HCT116 (cell line): ENCODE measurements at places on chromosomes 2 and 18. TPM values are rescaled to one million over a fixed set of nuclear protein-coding genes. Genes with fewer than 3 reads are reported as not detected.

GRCh38 chr2:163347982-163348856 lies 387.6 kb downstream of the FIGN start:
- H3K4me1 ChIP-seq = peaks cover 18% of the 10 kb centered on the region
- H3K4me3 ChIP-seq = peak overlapping the region; percentile 36
- no peaks in the 10 kb centered on the region for H3K36me3 ChIP-seq
- DNase-seq = peak; percentile 52

DNA sequence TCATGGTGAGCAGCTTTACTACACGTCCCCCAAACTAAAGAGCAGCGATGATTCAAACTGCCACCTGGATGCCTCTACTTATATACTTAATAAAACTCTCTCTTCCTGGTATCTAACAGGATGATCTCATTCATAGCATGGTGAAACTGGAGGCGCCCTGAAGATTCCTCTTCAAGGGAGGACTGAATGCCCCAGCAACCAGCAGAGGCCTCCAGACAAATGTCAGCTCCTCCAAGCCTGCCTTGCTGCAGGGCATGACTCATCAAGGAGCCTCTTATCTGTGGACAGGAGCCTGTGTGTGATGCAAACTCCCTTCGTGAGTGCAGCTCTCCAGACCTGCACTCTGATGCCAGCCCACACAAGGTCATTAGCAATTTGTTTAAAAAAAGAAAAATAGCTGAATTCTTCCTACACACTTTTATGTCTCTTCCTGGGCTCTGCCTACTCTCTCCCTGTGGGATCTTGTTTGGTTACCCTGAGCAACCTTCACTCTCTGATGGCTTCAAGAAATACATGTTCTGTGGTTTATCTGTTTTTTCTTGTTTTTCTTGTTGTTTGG lies 30.2 kb downstream of the LONRF2 start:
- H3K4me1 ChIP-seq = peaks cover 60% of the 10 kb centered on the region
- no peak overlapping the region; the same call in 1 of the 2 replicates for H3K4me3 ChIP-seq
- DNase-seq = peak; percentile 90
- no peaks in the 10 kb centered on the region for H3K27me3 ChIP-seq
- H3K36me3 ChIP-seq = no peaks in the 10 kb centered on the region

DNA sequence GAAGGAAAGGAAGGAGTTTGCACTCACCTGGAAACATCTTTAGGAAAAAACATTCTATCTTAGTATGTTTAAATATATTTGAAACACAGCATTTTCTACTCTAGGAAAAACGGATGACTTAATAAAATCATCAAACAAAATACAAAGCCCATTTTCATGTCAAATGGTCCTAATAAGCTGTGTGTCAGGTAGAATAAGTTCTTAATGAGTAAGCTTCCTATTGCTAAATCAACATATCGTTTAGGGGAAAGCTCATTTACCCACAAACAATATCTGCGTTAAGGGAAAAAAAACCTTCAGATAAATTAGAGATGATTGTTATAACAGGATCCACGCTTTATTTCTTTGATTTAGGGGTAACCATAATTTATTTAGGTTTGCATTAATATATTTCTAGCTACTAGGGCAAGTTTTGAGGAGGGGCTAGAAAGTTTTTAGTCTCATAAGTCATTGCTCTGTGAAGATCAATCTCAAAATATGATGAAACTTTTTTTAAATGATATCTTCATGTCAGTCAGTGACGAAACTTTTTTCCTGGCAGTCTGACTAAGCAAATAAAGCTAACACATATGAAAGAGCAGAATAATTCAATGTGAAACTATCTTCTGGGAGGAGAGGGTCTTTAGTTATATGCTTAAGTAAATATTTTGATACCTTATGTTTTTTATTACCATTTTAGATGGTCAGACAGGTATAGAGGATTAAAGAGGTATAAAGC lies 147.1 kb downstream of the WDSUB1 start:
- no peak for DNase-seq
- no peak overlapping the region for H3K27ac ChIP-seq
- no peaks in the 10 kb centered on the region for H3K36me3 ChIP-seq
- no peaks in the 10 kb centered on the region; the same call in 1 of the 2 replicates for H3K4me1 ChIP-seq

DNA sequence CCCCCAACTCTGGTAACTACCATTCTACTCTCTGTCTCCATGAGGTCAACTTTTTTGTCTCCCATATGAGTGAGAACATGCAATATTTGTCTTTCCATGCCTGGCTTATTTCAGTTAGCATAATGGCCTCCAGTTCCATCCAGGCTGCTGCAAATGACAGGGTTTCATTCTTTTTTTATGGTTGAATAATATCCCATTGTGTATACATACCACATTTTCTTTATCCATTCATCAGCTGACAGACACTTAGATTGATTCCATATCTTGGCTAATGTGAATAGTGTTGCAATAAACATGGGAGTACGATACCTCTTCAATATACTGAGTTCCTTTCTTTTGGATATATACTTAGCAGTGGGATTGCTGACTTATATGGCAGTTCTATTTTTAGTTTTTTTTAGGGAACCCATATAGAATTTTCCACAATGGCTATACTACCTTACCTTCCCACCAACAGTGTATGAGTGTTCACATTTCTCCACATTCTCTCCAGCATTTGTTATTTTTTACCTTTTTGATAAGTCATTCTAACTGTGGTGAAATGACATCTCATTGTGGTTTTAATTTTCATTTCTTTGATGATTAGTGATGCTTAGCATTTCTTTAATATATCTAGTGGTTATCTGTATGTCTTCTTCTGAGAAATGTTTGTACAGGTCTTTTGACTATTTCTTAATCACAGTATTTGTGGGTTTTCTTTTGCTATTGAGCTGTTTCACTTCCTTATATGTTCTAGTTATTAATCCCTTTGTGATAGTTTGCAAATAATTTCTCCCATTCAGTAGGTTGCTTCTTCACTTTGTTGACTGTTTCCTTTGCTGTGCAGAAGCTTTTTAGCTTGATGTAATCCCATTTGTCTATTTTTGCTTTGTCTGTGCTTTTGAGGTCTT lies 112.2 kb downstream of the SRBD1 start:
- H3K27ac ChIP-seq = no peak overlapping the region
- no peaks in the 10 kb centered on the region for H3K27me3 ChIP-seq
- H3K36me3 ChIP-seq = no peaks in the 10 kb centered on the region
- DNase-seq = no peak

- H3K27ac ChIP-seq = no peak overlapping the region
- no peaks in the 10 kb centered on the region for H3K36me3 ChIP-seq
- no peaks in the 10 kb centered on the region for H3K4me1 ChIP-seq
- H3K27me3 ChIP-seq = peaks cover 3% of the 10 kb centered on the region
- H3K4me3 ChIP-seq = no peak overlapping the region
Observed at GRCh38 chr18:7778181-7778580, 211.1 kb downstream of the PTPRM start.

- no peak overlapping the region for H3K27ac ChIP-seq
- H3K36me3 ChIP-seq = no peaks in the 10 kb centered on the region
- peaks cover 34% of the 10 kb centered on the region for H3K4me1 ChIP-seq
- H3K4me3 ChIP-seq = no peak overlapping the region
- DNase-seq = no peak
Observed at GRCh38 chr2:9146646-9147045, 60.0 kb upstream of the ASAP2 start.

GRCh38 chr18:68221111-68221724 lies 493.7 kb downstream of the TMX3 start:
- H3K4me1 ChIP-seq = no peaks in the 10 kb centered on the region
- no peak overlapping the region for H3K27ac ChIP-seq
- H3K27me3 ChIP-seq = no peaks in the 10 kb centered on the region
- no peak overlapping the region for H3K4me3 ChIP-seq
- no peaks in the 10 kb centered on the region; the same call in 1 of the 2 replicates for H3K36me3 ChIP-seq

GRCh38 chr18:7749510-7749981 lies 182.4 kb downstream of the PTPRM start:
- no peaks in the 10 kb centered on the region for H3K27me3 ChIP-seq
- DNase-seq = no peak
- H3K36me3 ChIP-seq = no peaks in the 10 kb centered on the region
- no peak overlapping the region for H3K27ac ChIP-seq

GRCh38 chr2:39608686-39609441 lies 56.9 kb upstream of the TMEM178A start:
- H3K4me1 ChIP-seq = no peaks in the 10 kb centered on the region
- DNase-seq = no peak
- H3K27me3 ChIP-seq = peaks cover 7% of the 10 kb centered on the region; the same call in 1 of the 2 replicates
- H3K4me3 ChIP-seq = no peak overlapping the region

DNA sequence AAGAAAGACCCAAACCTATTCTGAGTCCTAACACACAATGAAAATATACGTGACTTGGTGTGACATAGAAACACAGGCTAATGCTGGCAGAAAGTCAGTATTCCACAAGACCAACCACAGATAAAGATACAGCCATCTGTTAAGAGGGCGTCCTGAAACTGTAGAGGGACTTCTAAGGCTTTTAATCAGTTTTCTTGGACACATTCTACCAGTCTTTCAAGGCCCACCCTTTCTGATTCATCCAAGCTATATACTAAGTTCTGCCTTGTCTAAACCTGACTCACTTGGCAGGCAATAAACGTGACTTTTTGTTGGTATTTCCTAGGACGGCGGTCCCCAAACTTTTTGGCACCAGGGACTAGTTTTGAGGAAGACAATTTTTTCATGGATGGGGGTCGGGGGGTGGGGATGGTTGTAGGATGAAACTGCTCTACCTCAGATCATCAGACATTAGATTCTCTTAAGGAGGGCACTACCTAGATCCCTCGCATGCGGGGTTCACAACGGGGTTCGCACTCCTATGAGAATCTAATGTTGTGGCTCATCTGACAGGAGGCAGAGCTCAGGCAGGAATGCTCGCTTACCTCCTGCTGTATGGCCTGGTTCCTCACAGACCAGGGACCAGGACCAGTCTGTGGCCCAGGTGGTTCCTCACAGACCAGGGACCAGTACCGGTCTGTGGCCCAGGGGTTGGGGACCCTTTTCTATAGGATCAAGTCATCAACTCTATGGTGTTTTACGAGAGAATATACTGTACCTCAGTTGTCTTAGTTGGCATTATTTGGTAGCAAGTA lies 61.4 kb downstream of the SP3 start:
- H3K27ac ChIP-seq = no peak overlapping the region
- no peak for DNase-seq
- no peaks in the 10 kb centered on the region for H3K27me3 ChIP-seq
- no peaks in the 10 kb centered on the region for H3K4me1 ChIP-seq
- no peak overlapping the region for H3K4me3 ChIP-seq

DNA sequence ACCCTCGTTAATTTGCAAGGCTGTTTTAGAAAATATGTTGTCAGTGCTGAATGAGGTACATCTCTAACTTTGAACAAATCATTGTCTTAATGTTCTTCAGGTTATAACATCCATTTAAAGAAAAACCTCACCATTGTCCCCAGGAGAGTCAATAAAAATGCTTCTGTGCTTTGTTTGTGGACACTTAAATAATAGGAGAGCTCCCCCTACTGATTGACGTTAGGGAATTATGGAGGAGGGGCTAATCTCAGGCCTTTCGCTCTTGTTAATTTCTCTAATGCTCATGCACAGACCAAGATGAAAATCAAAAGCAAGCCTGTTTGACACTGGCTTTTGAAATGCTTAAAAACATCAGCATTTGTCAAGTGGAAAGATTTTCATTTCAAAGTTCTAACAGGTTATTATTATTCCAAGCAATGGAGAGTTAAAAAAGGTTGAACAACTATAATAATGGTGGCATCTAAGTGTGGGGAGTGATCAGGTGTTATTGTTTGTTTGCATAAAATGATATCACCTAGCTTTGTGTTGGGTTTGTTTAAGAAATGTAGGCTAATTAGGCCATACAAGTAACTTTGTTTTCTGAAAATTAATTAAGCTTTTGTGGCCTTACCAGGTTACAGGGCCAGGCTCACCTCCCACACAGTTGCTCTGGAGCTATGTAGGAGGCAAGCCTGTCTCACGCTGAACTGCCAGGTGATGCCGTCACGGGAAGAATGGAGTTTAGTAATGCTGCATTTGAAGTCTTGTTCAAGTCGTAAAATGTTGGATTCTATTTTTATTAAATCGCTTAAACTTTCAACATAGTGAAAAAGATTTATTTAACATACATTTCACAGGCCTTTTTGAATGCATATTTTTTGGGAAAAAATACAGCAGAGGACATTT lies 51.7 kb upstream of the SMIM21 start:
- no peak overlapping the region for H3K27ac ChIP-seq
- no peak overlapping the region for H3K4me3 ChIP-seq
- H3K4me1 ChIP-seq = no peaks in the 10 kb centered on the region
- no peaks in the 10 kb centered on the region for H3K27me3 ChIP-seq
- DNase-seq = peak; percentile 51

- H3K27ac ChIP-seq = no peak overlapping the region
- DNase-seq = no peak
- no peaks in the 10 kb centered on the region for H3K27me3 ChIP-seq
- H3K36me3 ChIP-seq = no peaks in the 10 kb centered on the region
- H3K4me1 ChIP-seq = no peaks in the 10 kb centered on the region
- no peak overlapping the region for H3K4me3 ChIP-seq
Observed at GRCh38 chr2:151756820-151757219, 22.5 kb upstream of the NEB start.

- no peak overlapping the region for H3K27ac ChIP-seq
- no peak overlapping the region for H3K4me3 ChIP-seq
- H3K27me3 ChIP-seq = no peaks in the 10 kb centered on the region
- no peaks in the 10 kb centered on the region for H3K36me3 ChIP-seq
- DNase-seq = no peak
Observed at GRCh38 chr2:215711471-215712034, 275.7 kb upstream of the FN1 start.

DNA sequence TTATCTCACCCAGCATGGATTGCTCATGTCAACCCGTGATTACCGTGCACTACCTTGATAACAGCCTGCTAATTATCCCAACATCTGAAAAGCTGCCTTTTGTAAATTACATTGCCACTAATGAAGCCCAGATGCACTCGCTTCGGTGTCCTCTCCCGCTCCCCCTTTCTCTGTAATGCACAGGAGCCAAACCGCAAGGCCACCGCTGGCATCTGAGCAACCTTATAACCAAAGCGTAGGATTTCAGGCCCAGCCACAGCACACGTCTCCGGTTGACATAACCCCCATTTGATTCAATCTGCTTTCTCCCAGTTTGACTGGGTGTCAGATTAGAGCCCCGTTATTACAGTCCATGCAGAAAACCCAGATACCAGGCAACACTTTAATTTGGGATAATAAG lies 341.2 kb downstream of the ALK start:
- DNase-seq = no peak
- H3K4me3 ChIP-seq = no peak overlapping the region
- H3K36me3 ChIP-seq = no peaks in the 10 kb centered on the region
- H3K4me1 ChIP-seq = no peaks in the 10 kb centered on the region

DNA sequence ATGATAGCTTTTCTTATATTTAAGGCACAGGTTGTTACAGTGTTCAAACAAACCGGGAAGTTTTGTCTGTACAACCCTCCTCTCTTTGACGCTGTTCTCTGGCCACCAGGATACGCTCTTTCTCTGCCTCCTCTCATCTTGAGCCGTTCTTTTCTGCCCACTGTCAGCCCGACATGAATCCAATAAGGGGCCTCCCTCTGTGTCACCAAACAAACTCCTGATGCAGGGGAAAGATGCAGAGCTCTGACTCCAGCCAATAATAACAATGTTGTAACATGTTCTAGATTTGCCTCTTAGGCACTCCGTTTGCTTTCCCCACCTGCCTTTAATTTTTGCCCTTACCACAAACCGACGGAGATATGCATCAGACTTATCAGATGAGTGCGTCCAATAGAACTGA lies 449.3 kb downstream of the SLC4A3 start:
- peaks cover 18% of the 10 kb centered on the region; the same call in 1 of the 2 replicates for H3K36me3 ChIP-seq
- no peaks in the 10 kb centered on the region for H3K4me1 ChIP-seq
- DNase-seq = no peak
- no peak overlapping the region for H3K4me3 ChIP-seq

CXCR1 gene
- total RNA-seq = not detected

ZC3H15 gene
- 75.2 TPM for total RNA-seq

HOXD8 gene
- total RNA-seq = 6.0 TPM

MTA3 gene
- total RNA-seq = 46.3 TPM

ACADL gene
- not detected for total RNA-seq

YES1 gene
- total RNA-seq = 84.5 TPM

EFHD1 gene
- total RNA-seq = 0.52 TPM

CSRNP3 gene
- total RNA-seq = 0.05 TPM

ASTL gene
- total RNA-seq = 0.34 TPM

PLGLB2 gene
- 0.91 TPM for total RNA-seq

MAB21L4 gene
- not detected for total RNA-seq
